ENCODE measurements at places on chromosomes 11 and 22.

DNA sequence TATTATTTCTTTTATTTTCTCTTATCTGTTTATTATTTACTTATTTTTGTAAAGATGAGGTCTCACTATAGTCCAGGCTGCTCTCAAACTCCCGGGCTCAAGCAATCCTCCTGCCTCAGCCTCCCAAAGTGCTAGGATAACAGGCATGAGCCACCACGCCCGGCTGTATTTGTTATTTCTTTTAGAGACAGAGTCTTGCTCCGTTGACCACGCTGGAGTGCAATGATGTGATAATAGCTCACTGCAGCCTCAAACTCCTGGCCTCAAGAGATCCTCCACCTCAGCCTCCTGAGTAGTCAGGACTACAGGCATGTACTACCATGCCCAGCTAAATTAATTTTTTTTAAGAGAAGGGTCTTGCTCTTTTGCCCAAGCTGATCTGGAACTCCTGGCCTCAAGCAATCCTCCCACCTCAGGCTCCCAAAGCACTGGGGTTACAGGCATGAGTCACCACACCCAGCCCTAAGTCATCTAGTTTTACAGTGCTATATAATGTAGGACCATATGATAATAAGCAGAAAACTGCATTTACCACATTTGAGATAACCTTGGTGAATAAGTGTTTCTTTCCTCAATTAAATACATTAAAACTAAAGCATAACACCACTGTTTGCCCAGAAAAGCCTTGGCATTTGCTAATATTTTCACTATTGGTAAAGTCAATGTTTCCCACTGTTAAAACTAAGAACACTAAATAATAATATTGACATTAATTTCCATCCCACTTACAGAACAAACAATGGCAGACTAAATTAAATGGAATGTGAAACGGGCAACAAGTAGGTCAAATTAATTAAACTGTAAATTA is 127.5 kb downstream of the SIK3 start:
- no peak overlapping the region for H3K4me3 ChIP-seq
- no peaks in the 10 kb centered on the region for H3K4me1 ChIP-seq
- H3K27me3 ChIP-seq = no peaks in the 10 kb centered on the region
- no peaks in the 10 kb centered on the region for H3K36me3 ChIP-seq
- no peak for DNase-seq

DNA sequence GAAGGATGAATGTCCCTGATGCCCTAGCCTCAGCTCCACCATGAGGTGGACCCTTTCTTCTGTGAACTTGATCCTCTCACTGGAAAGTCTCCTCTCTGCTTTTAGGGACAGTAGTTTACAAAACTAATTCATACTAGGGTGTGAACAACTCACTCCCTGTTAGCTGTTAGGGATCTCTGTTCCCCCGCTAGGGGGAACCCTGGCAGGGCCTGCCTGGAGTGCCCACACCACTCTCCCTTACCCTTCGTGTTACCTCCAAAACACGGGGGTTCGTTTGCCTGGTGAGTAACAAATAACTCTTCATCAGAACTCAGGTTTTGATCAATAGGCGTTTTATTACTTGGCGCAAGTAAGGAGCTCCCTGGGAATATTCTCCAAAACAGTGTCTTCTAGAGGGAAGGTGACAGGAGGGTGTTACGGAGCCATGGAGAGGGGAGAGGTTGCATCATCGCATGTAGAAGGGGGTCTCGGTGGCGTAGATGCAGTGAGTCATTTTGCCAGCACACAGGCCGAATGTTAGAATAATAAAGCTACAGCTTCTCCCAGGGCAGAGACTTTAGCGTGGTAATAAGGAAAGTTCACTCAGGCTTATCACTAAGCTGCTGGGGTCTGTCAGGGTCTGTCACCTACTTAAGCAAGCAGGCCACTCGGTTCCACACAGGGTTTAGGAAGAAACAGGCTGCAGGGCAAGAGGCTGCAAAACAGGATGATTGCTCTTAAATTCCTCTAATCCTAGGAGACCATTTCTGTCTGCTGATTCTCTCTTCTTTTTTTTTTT is 45.8 kb downstream of the C11orf96 start:
- peak overlapping the region; percentile 67 for H3K27ac ChIP-seq
- H3K4me3 ChIP-seq = no peak overlapping the region
- DNase-seq = no peak
- H3K27me3 ChIP-seq = peaks cover 20% of the 10 kb centered on the region

DNA sequence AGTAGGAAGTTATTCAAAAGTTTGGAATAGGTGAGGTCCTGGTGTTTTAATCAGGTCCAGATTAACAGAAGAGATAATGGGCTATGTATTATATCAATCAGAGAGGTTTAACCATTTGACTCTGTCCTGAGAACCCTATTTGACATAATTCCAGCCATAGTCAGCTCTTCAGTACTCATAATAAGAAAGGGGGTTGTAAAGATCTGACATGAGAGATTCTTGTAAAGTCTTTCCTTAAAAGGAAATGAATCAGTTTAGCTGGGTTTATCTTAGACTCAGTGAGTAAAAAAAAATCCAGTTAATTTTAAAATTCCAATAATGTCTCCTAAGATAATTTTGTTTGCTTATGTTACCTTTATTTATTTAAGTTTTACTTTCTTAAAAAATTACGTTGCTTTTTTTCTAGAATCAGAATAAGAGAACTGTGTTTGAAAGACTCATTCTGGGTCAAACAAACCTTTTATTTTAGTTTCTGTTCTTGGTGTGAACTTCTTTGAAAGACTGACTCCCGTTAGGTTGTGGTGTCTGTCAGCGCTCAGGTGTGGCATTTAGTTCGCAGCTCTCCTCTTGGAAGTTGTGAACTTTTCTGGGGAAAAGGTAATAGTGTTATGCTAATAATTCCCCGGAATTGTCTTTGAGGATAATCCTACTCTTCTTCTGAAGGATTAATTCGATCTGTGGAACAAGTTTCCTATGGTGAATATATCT is 20.5 kb downstream of the NUCB2 start:
- DNase-seq = no peak
- H3K27me3 ChIP-seq = no peaks in the 10 kb centered on the region
- peak overlapping the region; percentile 18 for H3K27ac ChIP-seq

DNA sequence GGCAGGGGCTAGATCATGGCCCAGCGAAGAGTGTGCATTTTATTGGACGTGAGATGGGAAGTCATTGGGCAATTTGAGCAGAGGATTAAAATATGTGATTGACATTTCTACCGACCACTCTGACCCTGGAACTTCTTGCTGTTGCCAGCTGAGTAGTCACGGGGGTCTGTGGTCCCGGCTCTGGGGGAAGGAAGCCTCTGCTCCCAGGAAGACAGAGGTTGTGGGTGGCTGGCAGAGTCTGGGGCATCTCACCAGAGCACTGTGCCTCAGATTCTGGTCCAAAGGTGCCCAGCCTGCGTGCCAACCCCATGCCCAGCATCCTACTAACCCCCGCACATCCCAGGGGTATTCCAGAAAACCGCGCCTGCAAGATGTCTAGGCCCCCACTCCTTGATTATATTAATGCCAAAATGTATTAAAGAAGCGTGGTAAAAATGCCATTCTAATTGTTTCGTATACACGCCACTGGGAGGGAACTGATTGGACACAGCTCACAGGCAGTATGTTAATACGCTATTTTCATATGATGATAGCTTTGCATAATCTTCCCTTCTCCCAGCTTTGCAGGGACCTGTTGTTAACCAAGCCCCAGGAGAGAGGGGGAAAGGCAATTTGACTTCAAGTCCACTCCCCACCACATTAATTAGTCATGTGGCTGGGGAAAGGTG is 25.3 kb upstream of the LMO1 start:
- no peak overlapping the region for H3K4me3 ChIP-seq
- peak; percentile 9 for DNase-seq
- no peaks in the 10 kb centered on the region for H3K36me3 ChIP-seq
- peaks cover 26% of the 10 kb centered on the region for H3K4me1 ChIP-seq

- no peak for DNase-seq
- peaks cover 90% of the 10 kb centered on the region for H3K27me3 ChIP-seq
- no peak overlapping the region for H3K4me3 ChIP-seq
- peaks cover 6% of the 10 kb centered on the region for H3K4me1 ChIP-seq
- no peak overlapping the region for H3K27ac ChIP-seq
These were observed 8.8 kb downstream of the TBX1 start for GRCh38 chr22:19769393-19769715.

- no peak overlapping the region for H3K27ac ChIP-seq
- peaks cover 30% of the 10 kb centered on the region for H3K4me1 ChIP-seq
- DNase-seq = no peak
- peaks cover 15% of the 10 kb centered on the region for H3K27me3 ChIP-seq
These were observed 23.9 kb downstream of the MYO7A start for GRCh38 chr11:77151804-77152509.

- H3K27ac ChIP-seq = peak overlapping the region; percentile 54
- peaks cover 22% of the 10 kb centered on the region for H3K4me1 ChIP-seq
- H3K4me3 ChIP-seq = no peak overlapping the region
- H3K36me3 ChIP-seq = no peaks in the 10 kb centered on the region
These were observed 6.5 kb downstream of the MTMR2 start for GRCh38 chr11:95917193-95918036.

DNA sequence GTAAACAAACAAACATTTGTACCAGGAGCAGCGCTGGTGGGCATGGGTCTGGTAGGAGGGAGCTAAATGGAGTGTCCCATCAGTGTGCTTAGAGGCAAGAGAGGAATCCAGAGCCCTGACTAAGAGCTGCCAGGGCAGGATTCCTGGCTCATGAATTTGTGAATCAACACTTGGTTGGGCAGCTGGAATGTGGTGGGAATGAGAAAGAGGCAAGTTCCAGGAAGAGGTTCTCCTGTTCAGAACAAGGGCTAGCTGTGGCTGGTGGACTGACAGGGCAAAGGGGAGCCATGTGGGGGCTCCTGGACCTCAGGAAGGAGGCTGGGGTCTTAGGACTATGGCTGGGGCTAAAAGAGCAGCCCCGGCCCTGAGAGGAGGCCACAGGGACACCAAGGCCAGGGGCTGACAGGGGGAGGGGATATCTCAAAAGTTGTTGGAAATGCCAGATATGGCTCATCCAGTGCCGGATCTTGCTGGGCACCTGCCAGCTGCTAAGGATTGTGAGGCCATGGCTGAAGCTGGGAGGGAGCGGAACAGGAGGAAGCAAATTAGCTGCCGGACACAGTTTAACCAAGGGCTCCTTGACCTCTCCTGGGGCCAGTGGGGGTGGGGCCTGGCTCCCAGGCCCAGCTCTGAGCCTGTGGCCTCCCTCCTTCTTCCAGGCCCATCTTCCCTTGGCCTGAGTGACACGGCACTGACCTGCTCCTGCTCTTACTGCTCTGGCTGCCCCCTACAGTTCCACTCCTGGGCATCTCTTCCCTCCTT is 14.6 kb upstream of the P2RY6 start:
- H3K27ac ChIP-seq = no peak overlapping the region
- no peaks in the 10 kb centered on the region for H3K36me3 ChIP-seq
- peaks cover 4% of the 10 kb centered on the region for H3K4me1 ChIP-seq
- no peak for DNase-seq
- H3K4me3 ChIP-seq = no peak overlapping the region

- H3K27ac ChIP-seq = no peak overlapping the region
- peaks cover 3% of the 10 kb centered on the region for H3K27me3 ChIP-seq
- no peaks in the 10 kb centered on the region for H3K4me1 ChIP-seq
- no peaks in the 10 kb centered on the region for H3K36me3 ChIP-seq
These were observed 185.5 kb downstream of the CTTN start for GRCh38 chr11:70583781-70584218.

GRCh38 chr11:103164093-103164796 is 55.0 kb downstream of the DYNC2H1 start:
- DNase-seq = no peak
- H3K27me3 ChIP-seq = no peaks in the 10 kb centered on the region
- no peaks in the 10 kb centered on the region for H3K4me1 ChIP-seq
- H3K36me3 ChIP-seq = peaks cover 18% of the 10 kb centered on the region
- H3K27ac ChIP-seq = no peak overlapping the region
- no peak overlapping the region for H3K4me3 ChIP-seq

GRCh38 chr11:6233984-6234386 is 451 bp downstream of the FHIP1B start:
- no peak for DNase-seq
- H3K36me3 ChIP-seq = no peaks in the 10 kb centered on the region
- H3K27me3 ChIP-seq = peaks cover 2% of the 10 kb centered on the region
- peak overlapping the region; percentile 98 for H3K4me3 ChIP-seq

DNA sequence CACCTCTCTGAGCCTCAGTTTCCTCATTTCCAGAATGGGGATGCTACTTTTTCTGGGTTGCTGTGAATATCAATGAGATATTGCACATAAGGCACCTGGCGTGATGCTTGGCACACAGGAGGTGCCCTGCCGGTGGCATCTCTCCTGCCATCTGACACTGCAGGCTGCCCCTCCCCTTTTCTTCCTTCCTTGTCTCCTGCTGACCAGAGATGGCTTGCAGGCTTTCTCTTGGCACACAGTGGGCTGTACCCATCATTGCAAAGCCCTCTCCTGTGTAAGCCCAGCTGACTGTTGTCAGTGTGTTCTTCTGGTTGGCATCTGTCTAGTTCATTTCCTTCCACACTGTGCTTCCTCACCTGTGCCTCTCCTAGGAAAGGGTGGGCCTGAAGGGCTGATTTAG is 91.7 kb downstream of the MYO18B start:
- no peak overlapping the region for H3K4me3 ChIP-seq
- H3K27me3 ChIP-seq = peaks cover 9% of the 10 kb centered on the region
- DNase-seq = no peak
- H3K4me1 ChIP-seq = peaks cover 2% of the 10 kb centered on the region
- no peak overlapping the region for H3K27ac ChIP-seq

DNA sequence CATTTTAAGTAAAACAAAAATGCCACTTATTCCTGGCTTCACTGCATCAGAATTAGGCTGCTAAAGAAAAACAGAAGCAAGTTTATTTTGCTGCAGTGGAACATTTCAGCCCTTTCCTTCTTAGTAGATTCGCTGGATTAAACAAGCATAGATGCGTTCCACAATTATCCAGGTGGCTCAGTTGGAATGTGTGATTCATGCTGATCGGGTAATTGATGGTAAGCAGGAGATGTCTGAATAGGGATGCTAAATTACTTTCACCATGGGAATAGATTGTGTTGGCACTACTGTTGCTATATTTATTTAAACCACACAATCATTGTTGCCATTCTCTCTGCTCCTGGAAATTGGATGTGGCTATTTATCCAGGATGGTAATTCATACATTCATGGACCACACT is 440.1 kb upstream of the DDI1 start:
- no peak overlapping the region for H3K4me3 ChIP-seq
- peaks cover 12% of the 10 kb centered on the region for H3K4me1 ChIP-seq
- no peaks in the 10 kb centered on the region for H3K36me3 ChIP-seq
- DNase-seq = no peak

DNA sequence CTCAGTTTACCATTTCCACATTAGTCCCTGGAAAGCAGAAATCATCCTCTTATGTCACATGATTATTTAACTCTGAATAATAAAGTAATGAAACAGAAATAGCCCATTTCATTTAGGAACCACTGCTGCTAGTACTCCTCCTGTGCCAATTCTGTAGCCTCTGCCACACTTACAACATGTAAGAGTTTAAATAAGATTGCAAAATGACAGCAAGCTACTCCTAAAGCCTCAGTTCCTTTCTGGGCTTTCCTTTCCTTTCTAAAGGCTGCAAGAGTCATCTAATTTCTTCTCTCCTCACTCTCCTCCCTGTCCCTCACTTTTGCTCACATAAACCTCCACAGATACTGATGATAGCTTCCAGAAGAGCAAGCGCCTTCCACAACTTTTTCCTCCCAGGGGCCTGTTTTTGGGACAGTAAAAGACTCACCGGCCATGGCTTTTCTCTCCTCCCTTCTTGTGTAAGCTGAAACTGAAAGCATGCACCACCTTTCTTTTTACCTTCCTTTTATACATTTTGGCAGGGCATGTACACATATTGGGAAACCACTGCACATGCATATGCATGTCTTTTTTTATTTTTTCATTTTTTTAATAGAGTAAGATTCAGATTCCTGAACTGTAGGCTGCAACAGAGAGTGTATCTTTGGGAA is 38.5 kb downstream of the CARD18 start:
- no peak overlapping the region for H3K4me3 ChIP-seq
- H3K4me1 ChIP-seq = no peaks in the 10 kb centered on the region
- H3K27me3 ChIP-seq = no peaks in the 10 kb centered on the region
- no peak overlapping the region for H3K27ac ChIP-seq
- no peak for DNase-seq
